Naive thymus-derived CD8-positive, alpha-beta T cell (primary cell): ENCODE measurements at places on chromosomes 5 and 9.
A peak's percentile ranks its signal among the peaks of the same experiment; 100 is the strongest.

DNA sequence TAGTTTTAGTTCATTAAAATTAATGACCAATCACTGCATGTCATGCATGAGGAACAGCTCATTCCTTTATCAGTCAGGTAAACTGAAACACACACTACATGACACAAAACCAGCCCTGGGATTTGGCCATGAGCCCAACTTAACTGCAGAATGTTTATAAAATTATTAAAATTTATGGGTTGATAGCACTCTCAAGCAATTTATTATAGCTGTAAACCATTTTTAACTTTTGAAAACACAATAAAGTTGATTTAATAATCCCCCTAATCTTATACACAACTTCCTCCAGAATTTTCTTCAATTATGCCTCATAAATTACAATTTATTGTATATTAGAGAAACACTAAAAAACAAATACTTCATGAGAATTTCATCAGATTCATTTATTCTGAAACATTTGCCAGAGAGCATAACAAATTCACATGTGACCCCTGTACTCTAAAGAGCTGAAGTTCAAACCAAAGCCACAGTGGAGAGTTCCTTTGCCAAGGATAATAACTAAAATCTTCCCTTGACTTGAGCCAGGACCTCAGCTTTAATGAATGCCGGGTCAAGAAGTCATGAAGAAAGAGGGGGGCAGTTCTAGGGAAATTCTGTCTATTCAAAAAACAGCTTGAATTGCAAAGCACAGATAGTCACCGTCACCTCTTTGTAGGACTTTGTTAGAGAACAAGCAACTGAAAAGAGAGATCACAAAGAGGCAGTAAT lies 763.7 kb upstream of the GRAMD2B start:
- DNase-seq: no peak

DNA sequence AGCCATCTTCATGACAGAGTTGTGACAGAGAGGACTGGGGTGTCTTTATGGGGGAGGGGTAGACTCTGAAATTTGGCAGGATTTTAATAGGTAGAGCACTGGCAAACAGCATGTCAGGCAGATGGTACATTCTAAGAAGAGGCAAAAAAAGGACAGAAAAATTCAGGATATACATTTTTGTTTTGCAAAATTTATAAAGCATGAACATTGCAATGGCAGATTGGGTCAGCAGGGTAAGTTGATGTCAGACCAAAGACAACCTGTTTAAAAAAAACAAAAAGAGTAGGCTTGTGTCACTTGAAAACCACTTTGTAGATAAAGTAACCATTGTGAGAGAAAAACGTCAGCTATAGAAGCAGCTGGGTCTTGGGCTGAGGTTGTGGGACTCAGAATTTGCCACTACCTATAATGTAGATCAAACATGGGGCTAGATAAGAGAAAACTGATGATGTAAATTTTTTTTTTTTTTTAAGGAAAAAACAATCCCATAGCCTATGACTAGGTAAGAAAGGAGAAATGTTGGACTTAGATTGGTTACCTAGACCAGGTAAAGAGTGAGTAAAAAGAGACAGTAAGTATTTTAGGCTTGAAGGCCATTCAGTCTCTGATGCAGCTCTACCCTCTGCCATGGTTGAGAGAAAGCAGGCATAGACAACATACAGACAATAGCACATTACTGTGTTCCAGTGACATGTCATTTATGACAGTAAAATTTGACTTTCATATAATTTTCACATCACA lies 8.3 kb downstream of the CAMK4 start:
- DNase-seq: peak; percentile 49

DNA sequence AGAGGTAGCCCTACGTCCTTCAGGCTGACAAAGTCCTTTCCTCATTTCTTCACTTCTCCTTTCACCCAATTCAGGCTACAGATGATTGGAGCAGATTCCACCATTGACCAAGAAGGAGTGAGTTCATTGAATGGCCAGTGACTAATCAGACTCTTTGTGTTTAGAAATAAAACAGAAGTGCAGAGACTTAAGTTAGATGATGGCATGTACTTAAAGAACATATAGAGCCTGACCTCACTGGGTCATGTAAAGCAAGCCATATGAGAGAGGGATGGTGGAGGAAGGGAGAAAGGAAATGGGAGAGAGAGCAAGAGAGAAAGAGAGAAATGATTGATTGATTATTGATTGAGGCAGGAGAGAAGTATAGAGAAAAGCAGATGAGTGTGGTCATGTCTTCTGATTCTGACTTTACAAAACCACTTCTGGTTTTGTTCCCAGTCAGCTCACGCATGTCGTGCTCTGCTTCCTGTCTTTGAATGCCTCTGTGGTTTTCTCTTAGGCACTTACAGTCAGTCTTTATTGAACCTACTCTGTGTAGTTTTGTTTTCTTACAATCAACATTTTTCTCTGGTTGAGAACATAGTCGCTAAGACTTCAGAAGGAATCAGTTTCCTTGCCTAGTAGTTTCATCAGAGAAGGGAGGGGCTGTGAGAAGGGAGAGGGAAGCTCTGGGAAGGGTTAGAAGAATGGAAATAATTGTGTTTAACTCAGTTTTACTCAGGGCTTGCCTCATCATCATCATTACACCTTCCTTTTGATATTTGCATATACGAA lies 149.2 kb upstream of the KLF9 start:
- DNase-seq: peak; percentile 16

GRCh38 chr5:104372796-104373195 lies 810.2 kb upstream of the NUDT12 start:
- DNase-seq: no peak

DNA sequence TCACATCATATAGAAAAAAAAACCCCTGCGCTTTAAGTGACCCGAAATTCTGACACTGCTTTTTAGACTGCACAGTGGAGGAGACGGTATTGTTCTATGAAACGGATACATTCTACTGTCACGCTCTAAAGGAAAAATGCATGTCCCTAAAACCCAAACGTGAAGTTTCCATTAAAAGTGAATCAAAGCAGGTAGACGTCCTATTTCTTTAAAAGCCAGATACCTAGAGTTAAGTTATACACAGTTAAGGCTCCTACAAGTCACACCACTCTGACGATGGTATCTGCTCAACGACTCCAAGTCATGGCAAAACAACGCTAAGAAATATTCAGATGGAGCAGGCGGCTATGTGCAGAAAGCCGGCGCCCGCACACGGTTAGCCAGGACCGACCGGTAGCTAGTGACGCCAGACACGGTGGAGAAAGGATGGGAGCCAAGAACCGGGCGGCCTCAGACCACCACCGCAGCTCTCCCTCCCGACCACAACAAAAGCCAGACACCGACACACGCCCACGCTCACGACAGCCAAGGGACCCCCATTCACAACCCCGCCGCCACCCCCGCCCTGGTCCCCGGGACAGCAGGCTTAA lies 734 bp downstream of the SKP1 start:
- DNase-seq: no peak

GRCh38 chr9:96491079-96491879 lies 41.3 kb downstream of the HABP4 start:
- no peak for DNase-seq

GRCh38 chr9:120869726-120870125 lies 7.3 kb downstream of the PHF19 start:
- no peak for DNase-seq

DNA sequence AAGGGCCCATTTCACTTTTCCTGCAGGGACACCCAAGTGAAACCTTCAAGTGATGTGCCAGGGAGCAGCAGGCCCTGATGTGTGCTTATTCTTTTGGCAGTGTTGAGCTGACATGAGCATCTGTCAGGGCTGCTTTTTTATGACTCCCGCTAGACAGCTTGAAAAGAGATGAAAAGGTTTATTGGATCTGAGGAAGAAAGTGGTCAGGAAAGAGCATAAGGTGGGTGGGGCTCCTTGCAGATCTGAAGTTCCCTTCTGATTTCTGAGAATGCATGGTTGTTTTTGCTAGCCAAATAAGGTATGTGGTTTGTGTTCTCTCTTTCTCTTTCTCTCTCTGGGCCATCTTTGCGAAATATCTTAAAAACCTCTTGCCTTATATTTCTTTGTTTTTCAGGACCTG lies 316.1 kb downstream of the DMRT2 start:
- peak; percentile 35 for DNase-seq

DNA sequence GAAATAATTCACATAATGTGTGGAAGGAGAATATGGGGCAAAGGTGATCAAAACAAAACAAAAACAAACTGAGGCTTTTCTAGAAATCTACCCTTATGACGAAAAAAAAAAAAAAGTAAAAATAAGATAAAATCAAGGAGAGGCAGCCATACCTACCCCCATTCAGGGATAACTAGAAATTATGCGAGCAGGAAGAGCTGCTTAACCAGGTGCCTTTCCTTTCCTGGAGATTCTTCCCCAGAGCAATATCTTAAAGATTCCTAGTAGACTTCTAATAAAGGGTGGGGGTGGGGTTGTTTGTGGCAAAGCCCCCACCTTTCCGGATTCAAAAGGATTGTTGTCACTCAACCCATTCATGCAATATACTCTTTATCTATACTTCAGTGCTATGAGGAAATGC lies 112.0 kb upstream of the IFNK start:
- no peak for DNase-seq

- no peak for DNase-seq
Observed at GRCh38 chr9:35598866-35599590, 6.0 kb upstream of the TESK1 start.

DNA sequence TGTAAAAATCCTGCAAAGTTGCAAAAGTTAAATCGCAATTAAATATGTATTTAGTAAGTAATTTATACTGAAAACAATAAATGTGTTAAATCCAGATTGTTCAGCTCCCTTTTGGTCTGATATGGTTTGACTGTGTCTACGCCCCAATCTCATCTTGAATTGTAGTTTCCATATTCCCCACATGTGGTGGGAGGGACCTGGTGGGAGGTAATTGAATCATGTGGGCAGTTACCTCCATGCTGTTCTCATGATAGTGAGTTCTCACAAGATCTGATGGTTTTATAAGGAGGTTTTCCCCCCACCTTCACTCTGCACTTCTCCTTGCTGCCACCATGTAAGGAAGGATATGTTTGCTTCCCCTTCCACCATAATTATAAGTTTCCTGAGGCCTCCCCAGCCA lies 140.0 kb downstream of the CDH6 start:
- no peak for DNase-seq

GRCh38 chr5:130425424-130425823 lies 521.2 kb downstream of the CHSY3 start:
- DNase-seq: no peak

GRCh38 chr5:56848206-56848605 lies 32.9 kb downstream of the MAP3K1 start:
- no peak for DNase-seq

GRCh38 chr5:103849934-103850333 lies 287.3 kb upstream of the NUDT12 start:
- DNase-seq: no peak

DNA sequence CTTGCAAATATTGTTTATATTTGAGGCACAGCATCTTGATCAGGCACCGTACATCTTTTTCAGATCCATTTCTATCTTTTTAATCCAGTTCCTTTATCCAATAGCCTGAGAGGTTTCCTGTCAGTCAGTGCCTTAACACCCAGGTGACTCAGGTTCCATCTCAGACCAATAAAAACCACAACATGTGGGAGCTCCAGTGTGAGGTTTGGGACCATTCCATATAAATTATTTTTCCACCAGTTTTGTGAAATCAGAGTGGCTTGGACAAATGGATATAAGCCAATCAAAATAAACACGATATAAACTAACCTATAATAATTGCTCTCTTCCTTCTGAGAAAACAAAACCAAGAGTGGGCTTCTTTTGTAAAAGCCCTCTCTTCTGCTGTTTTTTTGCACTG lies 351.3 kb downstream of the NTRK2 start:
- DNase-seq: no peak

GRCh38 chr9:12760758-12761157 lies 14.1 kb upstream of the LURAP1L start:
- no peak for DNase-seq

- DNase-seq: no peak
Observed at GRCh38 chr5:151191661-151192060, 32.2 kb downstream of the CCDC69 start.

- DNase-seq: no peak
Observed at GRCh38 chr9:134655586-134656333, 14.2 kb downstream of the COL5A1 start.

DNA sequence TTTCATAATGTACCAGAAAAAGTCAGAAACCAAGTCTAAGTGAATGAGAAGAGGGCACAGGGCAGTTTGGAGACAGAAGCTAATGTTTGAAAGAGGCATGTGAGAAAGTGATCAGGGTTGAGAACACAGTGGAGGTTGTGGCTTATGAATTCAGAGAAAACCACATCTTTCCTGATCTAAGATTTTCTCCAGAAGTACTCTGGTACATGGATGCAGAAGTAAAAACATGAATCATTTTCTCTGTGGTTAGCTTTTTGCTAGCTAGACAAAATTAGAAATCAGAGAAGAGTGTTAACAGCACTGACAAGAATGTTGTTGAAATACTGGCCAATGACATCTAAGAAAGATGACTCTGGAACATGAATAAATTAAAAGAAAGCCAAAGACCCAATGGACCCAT lies 541.1 kb downstream of the DNAH5 start:
- DNase-seq: no peak

DNA sequence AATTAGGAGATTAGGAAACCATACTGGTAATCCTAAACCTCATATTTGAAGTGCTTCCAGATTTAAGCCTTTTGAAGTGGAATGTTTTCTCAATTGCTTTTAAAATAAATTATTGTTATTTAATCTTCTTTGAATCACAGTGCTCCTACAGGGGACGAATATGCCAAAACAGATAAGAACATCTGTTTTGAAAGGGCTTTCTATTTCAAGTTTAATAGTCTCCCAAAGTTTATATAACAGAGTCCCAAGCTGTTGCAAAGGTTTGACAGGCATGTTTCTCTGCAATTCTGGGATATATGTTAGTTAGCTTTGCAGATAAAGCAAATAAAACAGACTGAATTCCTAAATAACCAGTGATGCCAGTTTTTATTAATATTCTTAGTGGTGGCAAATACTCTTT lies 803.7 kb downstream of the TLE4 start:
- DNase-seq: no peak

DNA sequence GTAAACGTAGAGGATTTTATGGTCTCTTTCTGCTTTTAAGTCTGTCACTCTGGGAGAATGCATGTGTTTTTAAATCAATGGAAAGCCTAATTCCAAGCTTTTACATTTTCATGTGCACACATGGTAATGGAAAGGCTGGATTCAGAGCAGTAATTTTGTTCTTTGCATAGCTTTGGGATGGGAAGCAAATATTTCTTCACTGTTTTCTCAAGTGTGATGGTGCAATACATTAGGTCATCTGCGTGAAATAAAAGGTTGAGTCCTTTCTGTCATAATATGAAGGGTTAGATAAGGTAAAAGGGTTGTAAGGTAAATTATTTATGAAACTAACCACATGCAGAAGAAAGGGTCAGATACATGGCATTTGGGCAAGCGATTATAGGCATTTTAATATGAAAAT lies 88.2 kb upstream of the NR3C1 start:
- no peak for DNase-seq

DNA sequence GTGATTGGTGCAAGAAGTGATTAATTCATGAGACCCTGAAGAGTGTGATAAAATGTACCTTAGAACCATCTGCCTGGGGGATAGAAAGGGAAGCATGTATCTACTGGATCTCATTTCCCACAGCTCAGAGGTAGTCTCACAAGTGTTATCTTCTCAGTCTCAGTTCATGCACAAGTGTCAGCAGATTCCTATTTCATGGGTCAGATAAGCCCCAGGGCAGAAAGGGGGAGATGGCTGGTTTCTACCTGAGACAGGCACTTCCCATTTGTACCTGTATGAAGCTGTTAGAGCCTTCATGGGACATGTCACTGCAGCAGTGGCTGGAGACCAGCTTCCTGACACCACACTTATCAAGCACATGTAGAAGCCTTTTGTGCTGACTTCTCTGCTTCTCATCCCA lies 45.6 kb upstream of the SMIM15 start:
- DNase-seq: no peak

GRCh38 chr5:76499507-76500161 lies 96.5 kb downstream of the IQGAP2 start:
- DNase-seq: no peak

GRCh38 chr5:159094745-159095144 lies 5.0 kb downstream of the EBF1 start:
- DNase-seq: peak; percentile 49
